ENCODE measurements at places on chromosomes 6 and 20.

DNA sequence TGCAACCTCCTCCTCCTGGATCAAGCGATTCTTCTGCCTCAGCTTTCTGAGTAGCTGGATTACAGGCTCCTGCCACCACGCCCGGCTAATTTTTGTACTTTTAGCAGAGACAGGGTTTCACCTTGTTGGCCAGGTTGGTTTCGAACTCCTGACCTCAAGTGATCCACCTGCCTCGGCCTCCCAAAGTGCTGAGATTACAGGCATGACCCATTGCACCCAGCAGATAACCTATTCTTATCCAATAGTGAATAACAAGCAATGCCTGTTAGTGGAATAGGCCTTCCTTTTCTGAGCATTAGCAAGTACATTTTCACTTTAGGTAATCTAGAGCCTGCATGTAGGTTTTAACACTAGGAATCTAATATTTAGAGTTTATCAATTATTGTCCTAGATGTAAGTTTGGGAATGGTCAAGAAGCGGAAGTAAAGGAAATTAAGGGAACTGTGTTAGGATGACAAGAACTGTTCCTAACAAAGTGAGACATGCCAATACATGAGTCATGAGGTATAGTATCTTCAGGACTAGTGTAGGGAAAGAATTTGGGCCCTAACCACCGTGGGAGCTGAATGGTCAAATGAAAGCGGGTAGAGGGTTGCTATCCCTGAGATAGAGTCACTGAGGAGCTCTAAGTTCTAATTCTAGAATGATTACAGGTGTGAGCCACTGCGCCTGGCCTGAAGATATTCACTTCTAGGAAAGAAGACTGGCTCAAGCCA, 15.0 kb downstream of the BLTP3A start:
- no peak for DNase-seq

GRCh38 chr6:41561931-41562911, 16.0 kb downstream of the FOXP4 start:
- no peak for DNase-seq

DNA sequence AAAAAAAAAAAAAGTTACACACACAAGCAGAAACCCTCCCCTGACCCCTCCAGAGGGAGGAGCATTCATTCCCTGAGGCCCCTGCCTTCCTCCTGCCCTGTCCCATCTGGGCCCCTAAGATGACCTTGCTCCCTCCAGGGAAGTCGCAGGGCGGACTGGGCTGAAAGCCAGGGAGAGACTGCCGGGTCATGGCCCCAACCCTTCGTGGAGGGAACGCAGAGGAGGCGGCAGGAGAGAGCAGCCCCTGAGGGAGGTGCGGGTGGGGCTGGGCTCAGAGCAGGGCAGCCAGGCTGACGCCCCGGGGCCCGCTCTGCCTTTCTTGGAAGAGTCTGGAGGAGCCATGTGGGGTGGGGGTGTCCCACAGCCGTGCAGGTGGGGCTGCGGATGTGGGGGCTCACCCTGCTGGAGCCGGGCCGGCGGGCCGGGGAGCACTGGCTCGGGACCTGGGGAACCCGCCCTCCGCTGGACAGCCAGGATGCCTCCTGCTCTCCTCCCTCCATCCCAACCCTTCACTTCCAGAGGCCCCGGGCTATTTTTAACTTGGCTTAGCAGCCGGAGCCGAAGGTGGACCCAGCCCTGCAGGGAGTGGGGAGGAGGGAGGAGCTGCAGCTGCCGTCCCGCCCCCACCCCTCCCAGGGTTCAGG, 15.0 kb upstream of the ABHD16B start:
- no peak for DNase-seq

- no peak for DNase-seq
Observed at GRCh38 chr6:107713563-107713962, 110.5 kb downstream of the SCML4 start.

DNA sequence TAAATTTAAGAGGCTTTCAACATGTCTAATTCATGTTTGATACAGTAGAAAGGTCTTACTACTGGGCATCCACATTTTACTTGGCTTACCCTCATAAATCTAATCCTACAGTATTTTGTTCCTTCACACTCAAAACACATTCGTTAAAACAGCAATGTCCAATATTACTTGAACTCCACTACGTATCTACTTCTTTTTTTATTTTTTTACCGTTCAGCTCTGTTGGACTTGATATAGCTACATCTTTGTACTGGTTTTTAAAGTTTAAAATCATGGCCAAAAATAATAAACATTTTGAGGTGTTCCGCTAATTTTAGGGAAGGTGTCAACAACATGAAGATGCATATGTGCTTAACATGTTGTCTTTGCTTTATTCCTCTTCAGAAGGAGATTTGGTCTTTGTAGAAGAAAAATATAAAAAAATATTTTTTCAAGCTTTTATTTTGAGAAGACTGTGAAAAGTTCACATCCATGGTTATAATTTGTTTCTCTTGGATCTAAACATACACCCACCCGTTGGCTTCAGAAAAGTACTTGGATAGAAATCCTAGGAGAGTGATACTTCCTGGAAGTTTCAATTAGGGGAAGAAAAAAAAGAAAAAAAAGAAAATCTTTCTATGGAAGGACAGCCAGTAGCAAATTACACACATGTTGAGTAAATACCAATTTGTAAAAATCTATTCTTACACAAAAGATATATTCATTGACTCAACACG, 71.5 kb downstream of the EPB41L2 start:
- DNase-seq = no peak

DNA sequence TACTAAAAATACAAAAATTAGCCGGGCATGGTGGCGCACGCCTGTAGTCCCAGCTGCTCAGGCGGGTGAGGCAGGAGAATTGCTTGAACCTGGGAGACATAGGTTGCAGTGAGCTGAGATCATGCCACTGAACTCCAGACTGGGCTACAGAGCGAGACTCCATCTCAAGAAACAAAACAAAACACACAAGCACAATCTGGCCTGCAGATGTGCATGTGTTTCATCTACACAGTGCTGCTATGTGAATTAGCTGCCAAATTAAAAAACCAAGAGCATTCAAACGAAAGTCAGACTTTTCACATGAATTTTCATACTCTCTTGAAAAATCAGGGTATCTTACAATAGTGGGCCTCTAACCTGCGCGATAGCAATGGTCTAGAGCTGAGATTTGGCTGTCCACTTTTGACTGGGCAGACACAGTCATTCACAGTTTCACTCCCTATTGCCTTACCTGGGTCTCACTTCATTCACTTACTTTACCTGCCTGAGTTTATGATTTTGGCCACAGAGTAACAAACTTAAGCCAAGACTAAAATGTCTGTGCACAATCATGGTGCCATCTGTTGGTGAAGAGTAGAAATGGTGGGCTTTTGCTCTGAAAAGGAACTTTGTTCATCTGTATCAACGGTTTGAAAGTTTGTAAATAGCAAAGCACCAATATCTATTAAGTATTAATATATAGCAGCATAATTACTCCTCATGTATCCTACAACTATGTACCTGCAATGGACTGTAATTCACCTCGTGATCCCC, 138.5 kb upstream of the UST start:
- no peak for DNase-seq

Measured in stimulated activated CD4-positive, alpha-beta T cell treated with anti-CD3 and anti-CD28 coated beads, Interleukin-2, amount 100 ng/mL, for 24 hours (primary cell).